ENCODE measurements at places on chromosomes 5 and 9.
A peak's percentile ranks its signal among the peaks of the same experiment; 100 is the strongest.

- no peak for DNase-seq
These were observed 28.3 kb downstream of the TLR4 start for GRCh38 chr9:117732494-117732893.

GRCh38 chr9:126761274-126761673 lies 43.6 kb upstream of the ZBTB43 start:
- no peak for DNase-seq

DNA sequence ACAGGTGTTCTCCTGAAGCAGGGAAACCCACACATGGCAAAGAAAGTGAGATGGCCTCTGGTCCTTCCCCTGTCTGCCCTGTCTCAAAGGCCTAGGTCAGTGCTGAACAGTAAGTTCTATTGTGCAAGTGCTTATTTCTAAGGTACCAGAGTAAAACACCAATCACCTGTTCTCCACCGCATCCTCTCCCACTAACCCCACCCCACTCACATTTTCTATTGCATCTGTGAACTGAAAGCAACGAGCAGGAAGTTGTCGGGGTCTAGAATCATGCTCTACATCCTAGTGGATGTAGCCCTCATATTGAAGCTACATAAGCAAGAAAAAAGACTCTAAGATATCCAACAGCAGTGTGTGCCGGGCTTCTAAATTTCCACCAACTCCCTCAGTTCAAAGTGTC lies 265.9 kb downstream of the ENC1 start:
- DNase-seq = no peak

GRCh38 chr5:91061946-91062562 lies 321.1 kb downstream of the ARRDC3 start:
- no peak for DNase-seq

DNA sequence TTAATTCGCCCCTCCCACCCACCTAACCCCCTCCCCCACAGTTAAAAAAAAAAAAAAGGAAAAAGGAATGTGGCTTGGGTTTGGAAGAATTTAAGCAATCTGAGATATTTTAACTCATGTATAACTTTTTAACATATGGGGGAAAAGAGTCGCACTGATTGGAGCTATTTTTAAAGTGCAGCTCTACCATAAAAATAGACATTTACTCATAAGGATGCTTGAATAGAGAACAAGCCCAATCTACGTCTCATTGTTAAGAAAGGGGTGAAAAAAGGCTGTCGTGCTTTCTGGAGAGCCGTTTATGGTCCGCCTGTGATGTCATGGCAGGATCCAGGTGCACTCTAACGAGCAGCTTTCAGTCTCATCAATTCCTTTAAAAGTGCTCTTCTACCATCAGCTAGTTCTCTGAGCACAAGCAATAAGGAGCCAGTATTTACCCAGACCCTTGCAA lies 142.4 kb downstream of the ELAVL2 start:
- no peak for DNase-seq

DNA sequence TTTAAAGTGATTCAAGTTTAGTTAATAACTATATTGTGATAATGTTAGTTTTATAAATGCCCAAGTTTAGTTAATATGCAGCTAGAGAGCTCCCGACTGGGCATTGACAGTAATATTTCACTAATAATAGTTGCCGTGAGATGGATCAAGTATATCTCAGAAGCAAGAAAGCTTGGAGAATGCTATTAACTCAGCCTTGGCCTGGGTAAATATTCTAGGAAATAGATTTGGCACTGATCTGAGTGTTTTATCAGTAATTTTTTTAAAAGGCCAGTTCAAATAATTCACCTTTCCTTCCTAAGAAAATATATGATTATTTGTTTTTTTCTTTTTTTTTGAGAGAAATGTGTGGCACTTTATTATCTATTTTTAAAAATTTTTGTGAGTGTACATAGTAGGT lies 305.3 kb downstream of the CSNK1G3 start:
- no peak for DNase-seq

- DNase-seq = peak; percentile 52
These were observed 315.5 kb upstream of the C9orf72 start for GRCh38 chr9:27888661-27889295.

- DNase-seq = no peak
These were observed 31.4 kb downstream of the LIX1 start for GRCh38 chr5:97111004-97111403.

- no peak for DNase-seq
These were observed 2032.3 kb downstream of the EFNA5 start for GRCh38 chr5:105638437-105638836.

GRCh38 chr9:9904041-9904440 lies 708.8 kb downstream of the PTPRD start:
- DNase-seq = no peak

DNA sequence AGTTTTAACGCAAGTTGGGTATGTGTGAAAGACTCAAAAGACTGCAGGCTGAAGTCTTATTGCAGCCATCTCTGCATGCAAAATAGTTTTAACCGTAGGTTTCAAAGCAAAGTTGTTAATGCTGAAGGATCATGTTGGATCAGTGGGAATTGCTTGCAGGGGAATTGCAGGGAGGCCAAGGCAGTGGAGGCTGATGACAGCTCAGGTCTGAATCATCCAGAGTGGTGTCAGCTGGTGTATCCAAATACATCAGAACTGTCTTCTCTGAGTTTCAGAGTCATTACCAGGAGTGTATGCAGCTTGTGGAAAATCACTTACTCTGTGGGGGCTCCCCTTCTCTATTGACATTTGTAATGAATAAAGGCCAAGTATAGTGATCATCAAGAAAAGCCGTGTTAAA lies 435.7 kb downstream of the SH3GL2 start:
- no peak for DNase-seq

- DNase-seq = no peak
These were observed 435.9 kb downstream of the BNC2 start for GRCh38 chr9:16434526-16434925.

DNA sequence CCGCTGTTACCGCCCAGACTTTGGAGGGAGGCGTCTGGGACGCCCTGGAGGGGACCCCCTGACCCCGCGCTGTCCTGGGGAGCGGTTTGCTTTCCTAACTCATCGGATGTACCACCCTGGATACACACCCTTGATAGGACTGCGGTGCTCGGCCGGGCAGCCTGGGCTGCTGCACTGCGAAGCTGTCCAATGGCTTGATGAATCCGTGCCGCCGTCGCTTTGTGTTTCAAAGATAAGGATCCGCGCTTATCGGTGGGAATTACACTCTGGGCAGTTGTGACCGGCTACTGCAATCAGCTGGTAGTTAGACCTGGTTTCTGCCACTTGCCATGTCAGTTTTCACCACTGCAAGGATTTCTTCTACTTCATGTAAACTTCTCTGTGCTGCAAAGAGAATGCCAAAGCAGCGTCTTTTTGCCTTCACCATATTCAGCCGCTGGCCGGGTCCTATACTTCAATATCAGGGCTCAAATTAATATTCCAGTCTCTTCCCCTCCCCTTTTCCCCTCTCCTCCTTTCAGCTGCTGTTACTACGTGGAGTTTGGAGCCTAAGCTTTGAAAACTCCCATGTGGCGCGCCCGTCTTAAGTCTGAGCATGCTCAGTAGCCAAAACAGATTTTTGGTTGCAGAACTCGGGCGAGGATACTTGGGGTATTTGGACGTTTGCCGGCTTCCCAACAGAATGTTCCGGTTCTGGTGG lies 727 bp downstream of the SMAD5 start:
- peak; percentile 20 for DNase-seq

- no peak for DNase-seq
These were observed 116.8 kb upstream of the TBC1D2 start for GRCh38 chr9:98372077-98372836.

GRCh38 chr5:90092734-90093133 lies 316.8 kb downstream of the CETN3 start:
- DNase-seq = no peak

GRCh38 chr5:149631506-149631905 lies 50.2 kb downstream of the ARHGEF37 start:
- DNase-seq = no peak

DNA sequence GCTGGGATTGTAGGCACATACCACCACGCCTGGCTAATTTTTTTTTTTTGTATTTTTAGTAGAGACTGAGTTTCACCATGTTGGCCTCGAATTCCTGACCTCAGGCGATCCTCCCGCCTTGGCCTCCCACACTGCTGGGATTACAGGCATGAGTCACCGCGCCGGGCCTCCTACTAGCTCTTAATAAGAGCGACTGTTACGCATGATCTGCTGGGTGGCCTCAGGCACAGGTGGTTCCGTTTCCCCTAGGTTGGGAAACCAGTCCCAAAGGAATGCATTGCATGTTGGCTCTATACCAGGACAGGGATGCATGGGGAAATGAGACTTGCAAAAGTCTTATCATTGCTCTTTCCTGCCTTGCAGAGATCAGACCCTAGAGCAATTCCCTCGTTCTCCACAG lies 184.7 kb upstream of the PPP1R26 start:
- no peak for DNase-seq

DNA sequence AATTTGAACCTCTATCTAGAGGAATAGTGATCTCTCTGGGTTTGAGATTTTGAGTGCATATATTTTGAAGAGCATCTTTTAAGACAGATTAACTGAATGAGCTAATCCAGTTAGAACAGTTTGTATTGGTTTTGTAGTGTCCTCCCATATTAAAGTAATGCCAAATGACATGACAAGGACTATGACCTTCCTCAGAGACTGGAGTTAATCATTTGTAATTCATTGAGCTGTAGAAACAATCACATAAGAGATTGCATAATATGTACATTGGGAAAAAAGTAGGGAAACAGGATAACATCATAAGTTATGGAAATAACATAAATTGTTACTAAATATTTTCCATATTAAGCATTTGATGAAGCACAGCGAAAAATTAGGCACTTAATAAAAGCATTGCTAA lies 45.8 kb upstream of the PRDM9 start:
- no peak for DNase-seq

DNA sequence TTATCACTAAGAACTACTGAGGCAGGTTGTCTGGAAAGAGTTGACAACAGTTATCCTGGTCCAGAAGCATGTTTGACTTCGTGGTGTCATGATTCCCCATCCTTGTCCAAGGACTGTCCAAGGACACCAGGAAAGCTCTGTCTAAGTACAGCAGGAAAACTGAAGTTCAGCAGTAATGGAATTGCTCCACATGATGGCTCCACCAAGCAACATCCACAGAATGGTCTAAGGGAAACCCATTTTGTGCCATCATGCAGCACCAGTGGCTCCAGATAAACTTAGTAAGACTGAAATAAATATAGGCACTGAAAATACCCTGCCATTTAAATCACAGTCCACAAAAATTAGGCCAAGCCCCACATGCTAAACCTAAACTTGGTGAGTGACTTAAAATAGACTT lies 192.8 kb downstream of the CDH18 start:
- DNase-seq = no peak

GRCh38 chr9:107867738-107868137 lies 378.2 kb upstream of the KLF4 start:
- no peak for DNase-seq

DNA sequence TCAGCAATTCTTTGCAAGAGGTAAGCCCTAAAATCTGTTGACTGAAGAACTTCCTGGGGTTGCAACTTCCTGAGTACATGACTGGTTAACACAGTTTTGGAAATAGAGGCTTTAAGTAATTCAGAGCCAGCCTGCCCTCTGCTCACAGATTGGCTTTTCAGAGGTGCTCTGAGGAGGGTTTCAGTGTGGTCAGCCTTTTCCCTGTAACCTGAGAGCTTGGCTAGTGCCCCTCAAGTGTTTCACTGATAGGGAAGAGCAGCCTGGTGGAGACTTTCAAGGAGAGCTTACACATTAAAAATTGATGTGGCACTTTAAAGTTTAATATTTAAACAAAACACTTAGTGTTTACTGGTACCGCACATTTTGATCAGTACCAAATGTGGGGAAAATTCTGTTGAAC lies 56.7 kb upstream of the FOXB2 start:
- no peak for DNase-seq

DNA sequence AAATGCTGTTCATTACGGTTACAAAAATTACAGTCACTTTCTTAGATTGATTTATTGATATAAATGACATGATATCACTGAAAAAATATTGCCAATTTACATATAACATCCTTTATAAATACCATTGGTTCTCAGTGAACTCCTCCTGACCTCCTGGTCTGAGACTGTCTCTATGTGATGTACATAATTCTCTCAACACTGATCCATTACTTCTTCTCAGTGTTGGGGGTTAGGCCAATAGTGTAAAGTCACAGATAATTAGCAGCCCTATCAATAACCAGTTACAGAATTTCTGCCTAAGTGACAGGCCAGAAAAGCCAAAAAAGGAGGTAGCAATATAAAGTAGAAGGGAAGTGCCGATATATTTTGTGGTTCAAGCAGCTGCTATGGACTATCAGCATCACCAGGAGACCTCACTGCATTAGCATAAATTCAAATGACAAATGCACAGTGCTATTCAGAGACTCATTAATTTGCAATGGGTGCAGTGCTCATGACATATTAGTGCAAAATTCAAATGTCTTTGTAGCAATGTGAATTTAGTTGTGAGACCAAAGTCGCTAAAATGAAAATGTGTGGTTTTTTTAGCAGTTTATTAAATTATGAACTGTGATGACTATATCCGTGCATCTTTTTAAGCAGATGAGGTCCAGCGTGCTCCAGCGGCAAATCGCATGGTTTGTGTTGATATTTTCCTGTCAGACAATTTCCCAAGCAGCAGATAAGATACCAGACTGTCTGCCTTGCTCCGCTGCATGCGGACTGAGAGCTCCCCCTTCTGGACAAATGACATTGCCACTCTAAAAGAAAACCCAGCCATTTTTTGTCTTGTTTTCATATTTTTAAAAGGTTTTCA lies 144.6 kb downstream of the CETN3 start:
- peak; percentile 62 for DNase-seq

DNA sequence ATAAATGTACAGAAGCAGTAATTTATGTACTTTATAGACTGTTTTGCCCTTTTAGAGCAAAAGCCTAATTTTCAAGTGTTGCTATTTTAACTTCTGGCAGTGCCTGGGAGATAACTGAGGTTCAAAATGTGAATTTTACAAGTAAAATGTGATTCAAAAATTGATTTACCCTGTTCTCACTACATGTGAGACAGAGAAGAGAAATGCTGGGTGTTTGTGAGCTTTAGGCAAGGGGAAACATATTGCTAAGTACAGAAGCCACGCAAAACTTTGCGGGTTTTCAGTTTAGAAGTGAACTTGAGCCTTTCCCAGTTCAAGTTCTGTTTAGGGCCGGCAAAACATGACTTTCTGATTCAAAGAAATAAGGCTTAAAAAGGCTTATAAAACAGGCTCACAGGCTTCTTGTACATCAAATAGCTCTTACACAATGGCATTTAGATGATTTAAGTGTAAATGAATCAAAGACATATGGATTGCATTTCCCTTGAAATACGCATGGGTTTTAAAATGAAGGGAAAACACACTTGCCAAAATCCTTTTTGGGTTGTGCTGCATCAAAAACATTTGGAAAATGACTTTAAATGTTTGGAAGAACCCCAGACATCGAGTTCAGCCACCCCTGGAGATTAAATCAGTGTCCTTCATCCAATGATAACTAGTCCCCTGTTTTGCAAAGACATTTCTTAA lies 370.8 kb upstream of the MEF2C start:
- no peak for DNase-seq
